ENCODE measurements at places on chromosomes 1 and 21.

GRCh38 chr1:66334318-66334717, 199.6 kb upstream of the SGIP1 start:
- DNase-seq: no peak

DNA sequence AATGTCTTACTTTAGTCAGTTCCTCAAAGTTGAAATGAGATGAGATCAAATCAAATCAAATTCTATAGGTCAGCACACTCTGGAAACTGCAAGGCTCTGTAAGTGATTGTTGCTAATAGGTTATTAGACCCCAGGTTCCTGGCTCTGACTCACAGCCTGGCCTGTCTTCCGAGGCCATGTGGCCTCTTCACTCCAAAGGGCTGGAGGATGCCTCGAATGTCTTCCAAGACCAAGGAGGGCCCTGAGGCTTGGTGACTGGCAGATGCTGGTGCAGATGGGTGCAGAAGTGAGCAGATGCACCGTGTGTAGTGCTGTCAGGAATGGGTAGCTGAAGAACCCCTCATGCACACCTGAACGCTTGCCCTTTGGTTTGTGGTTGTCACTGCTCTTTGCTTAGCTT, 113.4 kb downstream of the MAB21L3 start:
- no peak for DNase-seq

DNA sequence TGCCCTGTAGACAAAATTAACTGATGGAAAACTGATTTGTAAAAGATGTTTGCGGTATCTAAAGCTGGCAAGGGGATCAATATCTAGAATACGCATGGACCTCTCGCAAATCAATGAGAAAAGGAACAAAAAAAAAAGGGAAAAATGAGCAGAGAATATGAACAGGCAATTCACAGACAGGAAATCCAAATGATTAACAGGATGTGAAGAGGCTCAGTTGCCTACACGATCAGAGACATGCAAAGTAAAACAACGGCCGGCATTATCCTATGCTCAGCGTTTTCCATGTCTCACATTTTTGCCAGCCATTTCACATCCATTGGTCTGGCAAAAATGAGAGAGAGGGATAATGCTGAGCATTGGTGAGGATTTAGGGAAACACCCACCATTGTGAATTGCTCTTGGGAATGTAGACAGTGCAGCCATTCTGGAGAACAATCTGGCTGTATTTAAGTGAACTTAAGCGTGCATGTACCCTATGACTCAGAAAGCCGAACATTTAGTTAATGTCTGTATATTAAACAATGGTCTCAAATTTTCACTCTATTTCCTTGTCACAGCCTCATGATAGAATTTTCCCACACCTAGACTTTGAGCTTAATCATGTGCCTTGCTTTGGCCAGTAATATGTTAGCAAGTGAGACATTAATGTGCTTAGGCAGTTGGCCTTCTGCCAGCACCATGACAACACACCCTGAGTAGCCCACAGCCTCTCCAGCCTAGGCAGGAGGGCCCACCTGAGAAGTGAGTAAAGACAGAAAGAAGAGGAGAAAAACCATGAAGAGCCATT, 61.0 kb upstream of the NBPF3 start:
- no peak for DNase-seq

- DNase-seq: no peak
Measured at GRCh38 chr1:101376121-101377083, 139.6 kb downstream of the S1PR1 start.

- DNase-seq: no peak
Measured at GRCh38 chr1:12552951-12553921, 64.8 kb downstream of the DHRS3 start.

GRCh38 chr1:155034318-155035208, 939 bp downstream of the DCST1 start:
- no peak for DNase-seq

DNA sequence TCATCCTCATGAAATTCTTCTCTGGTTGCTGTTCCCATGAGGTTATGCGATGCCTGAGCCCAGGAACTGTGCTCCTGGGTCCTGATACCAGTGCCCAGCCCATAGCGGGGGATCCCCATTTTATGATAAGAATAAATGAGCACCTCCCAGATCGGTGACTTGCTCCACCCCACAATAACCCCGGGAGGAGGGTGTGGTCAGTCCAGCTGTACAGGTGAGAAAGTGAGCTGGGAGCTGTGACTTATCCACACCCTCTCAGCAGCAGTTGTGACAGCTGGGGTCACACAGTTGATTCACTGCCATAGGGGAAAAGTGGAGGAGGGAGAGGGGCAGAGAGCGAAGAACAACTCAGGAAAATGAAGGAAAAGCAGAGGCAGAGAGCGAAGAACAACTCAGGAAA, 33.4 kb downstream of the OR2G3 start:
- DNase-seq: no peak

GRCh38 chr1:188949701-188950100, 1528.0 kb downstream of the BRINP3 start:
- DNase-seq: no peak

- peak; percentile 69 for DNase-seq
Measured at GRCh38 chr1:54347955-54348699, 58.1 kb downstream of the SSBP3 start.

DNA sequence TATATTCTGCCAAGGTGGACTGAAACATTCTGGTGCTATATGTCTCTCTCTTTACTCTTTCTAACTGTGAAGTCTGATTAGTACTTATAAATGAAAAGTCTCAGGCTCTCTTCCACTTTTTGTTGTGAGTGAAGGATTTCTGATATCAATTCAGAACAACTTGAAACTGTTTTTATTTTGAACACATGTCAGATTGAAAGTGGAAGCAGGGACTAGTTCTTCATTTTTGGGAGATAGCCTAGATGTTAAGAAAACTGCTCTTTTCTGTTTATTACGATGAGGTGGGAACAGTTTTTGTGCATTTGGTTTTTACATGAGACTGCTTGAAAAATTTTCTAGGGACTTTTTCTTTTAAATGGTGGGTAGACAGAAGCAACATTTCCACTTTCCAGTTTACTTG, 14.5 kb upstream of the GBP3 start:
- DNase-seq: no peak

DNA sequence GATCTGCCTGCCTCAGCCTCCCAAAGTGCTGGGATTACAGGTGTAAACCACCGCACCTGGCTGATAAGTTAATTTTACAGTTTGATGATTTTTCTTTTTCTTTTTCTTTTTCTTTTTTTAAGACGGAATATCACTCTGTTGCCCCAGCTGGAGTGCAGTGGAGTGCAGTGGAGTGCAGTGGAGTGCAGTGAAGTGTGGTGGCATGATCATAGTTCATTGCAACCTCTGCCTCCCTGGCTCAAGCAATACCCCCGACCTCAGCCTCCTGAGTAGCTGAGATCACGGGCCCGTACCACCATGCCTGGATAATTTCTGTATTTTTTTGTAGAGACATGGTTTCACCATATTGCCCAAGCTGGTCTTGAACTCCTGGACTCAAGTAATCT, 84.4 kb upstream of the CXADR start:
- no peak for DNase-seq

GRCh38 chr1:171248841-171249240, 547 bp downstream of the FMO1 start:
- no peak for DNase-seq

DNA sequence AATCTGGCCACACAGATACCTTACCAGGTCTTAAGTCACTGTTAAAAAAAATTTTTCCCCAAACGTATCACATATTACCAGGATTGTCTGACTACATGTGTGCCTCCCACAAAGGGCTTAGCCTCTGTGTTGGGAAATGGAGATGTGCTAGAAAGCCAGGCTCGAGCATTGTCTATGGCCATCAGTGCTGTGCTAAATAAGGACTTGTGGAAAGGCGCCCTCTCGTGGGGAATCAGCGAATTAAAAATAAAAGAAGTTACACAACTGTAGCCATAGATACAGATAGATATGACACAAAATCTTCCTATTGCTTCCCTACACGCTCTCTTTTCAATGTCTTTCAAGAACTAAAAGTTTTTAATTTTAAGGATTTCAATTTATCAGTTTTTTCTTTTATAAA, 47.5 kb upstream of the CRNN start:
- peak; percentile 33 for DNase-seq

GRCh38 chr1:25890239-25891034, 14.9 kb upstream of the PAQR7 start:
- DNase-seq: peak; percentile 33

- no peak for DNase-seq
Measured at GRCh38 chr21:38351176-38351959, 94.6 kb downstream of the KCNJ15 start.

GRCh38 chr1:178126741-178127185, 32.9 kb downstream of the RASAL2 start:
- no peak for DNase-seq

- no peak for DNase-seq
Measured at GRCh38 chr1:227223171-227223806, 95.0 kb downstream of the CDC42BPA start.

GRCh38 chr1:59007820-59008598, 224.2 kb upstream of the JUN start:
- no peak for DNase-seq

DNA sequence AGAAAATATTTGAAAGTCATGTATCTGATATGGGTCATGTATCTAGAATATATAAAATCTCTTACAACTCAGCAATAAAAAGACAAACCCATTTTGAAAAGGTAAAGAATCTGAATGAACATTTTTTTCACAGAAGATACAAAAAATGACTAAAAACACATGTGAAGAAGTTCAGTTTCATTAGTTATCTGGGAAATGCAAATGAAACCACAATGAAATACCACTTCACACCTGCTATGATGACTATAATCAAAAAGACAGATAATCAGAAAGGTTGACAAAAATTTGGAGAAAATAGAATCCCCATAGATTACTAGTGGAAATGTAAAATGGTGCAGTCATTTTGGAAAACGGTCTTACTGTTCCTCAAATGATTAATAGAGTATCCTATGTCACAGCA, 631.0 kb downstream of the MRPL39 start:
- no peak for DNase-seq

- no peak for DNase-seq
Measured at GRCh38 chr1:192476802-192477298, 98.7 kb upstream of the RGS1 start.

DNA sequence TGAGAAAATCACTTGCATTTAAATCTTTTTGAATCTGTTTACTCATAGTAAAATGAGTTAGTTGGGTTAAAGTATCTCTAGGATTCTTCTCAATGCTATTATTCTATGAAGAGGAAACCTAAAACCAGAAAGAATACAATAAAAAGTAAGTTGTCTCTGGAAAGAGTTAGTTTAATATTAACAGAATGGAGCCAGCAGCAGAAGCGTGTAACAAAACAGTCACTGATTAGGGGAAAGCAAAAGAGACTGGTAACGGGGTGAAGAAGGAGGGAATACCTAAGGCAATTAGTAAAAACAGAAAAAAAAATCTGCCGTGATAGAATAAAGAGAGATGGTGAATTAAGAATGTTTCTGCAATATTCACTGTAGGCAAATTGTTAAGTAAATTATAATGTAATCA, 60.0 kb downstream of the NRDC start:
- no peak for DNase-seq

DNA sequence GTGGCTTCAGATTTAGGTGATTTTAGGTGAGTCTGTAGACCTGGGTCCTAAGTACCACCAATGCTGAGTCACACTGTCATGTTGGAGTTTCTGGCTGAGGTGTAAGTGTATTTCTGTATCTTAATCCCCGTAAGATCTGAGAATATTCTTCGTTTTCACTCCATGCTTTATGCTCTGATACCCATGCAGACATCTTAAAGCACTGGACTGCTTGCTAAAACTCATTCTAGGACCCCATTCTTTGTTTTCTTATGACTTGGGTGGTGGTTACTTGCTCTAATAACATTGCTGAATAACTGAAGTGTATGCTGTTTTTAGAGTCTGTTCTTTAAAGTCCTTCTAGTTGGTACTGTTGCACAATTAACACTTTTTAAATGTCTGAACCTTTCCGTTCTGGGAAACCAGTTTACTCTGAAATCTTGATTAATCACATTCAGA, 36.6 kb downstream of the CDC42 start:
- no peak for DNase-seq

GRCh38 chr1:162360874-162361260, 15.8 kb downstream of the SPATA46 start:
- DNase-seq: no peak

DNA sequence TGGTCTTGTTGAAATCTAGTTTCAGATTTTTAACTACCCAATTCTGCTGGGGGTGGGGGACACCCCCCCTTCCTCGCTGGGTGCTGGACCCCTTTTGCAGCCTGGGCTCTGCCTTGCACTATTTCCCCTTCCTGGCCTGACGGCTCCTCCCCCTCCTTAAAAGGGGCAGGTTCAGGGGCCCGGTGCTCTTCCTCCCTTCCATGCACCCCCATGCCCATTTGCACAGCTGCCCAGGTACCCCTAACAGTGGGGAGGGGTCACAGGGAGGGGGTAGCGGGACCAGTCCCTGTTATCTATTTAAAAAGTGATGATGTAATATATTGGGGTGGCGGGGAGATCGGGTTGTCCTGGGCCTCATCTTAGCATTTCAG, 15.3 kb downstream of the ZBTB7B start:
- no peak for DNase-seq

DNA sequence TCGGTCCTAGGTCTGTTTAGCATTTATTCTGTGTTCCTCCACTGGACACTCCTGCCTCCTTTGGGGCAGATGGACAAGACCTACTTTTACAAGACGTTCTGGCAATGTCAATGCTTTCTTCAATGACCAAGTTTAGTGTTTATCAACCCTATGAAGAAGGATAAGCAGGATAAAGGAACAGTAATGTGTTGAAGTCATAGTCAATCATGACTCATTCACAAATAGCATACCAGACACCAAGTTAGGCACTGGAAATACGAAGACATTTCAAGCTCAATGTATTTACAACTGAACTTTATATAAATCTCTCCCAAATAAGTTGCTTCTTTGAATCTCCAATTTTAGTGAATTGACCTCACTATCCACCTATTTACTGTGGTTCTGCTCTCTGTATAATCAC, 4.8 kb upstream of the SLC35D1 start:
- no peak for DNase-seq

GRCh38 chr1:14625572-14625971, 27.1 kb downstream of the KAZN start:
- no peak for DNase-seq

DNA sequence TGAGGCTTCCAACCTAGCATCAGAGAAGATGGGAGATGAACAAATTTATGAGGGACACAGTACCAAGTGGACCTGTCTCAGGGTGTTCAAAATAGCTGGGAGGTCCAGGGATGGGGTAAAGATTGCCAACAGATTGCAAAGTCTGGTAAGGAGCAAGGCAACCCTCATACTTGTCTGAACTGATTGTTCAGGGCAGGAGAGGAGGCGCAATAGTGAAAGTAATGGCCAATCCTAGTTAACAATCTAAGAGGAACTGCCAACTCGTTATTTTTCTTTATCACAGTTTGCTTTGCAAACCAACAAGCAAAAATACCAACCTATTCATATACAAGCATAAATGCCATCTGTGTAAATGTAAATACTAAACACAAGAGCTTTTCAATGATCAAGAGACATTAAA, 78.4 kb upstream of the S1PR1 start:
- DNase-seq: no peak

GRCh38 chr1:12276225-12276624, 46.4 kb downstream of the VPS13D start:
- no peak for DNase-seq

- no peak for DNase-seq
Measured at GRCh38 chr1:31405578-31406245, 7.3 kb upstream of the SERINC2 start.

Data from NCI-H146 (cell line).